ENCODE measurements at places on chromosomes 2 and 18.

- DNase-seq: no peak
These were observed 146.8 kb downstream of the SATB2 start for GRCh38 chr2:199310771-199311585.

DNA sequence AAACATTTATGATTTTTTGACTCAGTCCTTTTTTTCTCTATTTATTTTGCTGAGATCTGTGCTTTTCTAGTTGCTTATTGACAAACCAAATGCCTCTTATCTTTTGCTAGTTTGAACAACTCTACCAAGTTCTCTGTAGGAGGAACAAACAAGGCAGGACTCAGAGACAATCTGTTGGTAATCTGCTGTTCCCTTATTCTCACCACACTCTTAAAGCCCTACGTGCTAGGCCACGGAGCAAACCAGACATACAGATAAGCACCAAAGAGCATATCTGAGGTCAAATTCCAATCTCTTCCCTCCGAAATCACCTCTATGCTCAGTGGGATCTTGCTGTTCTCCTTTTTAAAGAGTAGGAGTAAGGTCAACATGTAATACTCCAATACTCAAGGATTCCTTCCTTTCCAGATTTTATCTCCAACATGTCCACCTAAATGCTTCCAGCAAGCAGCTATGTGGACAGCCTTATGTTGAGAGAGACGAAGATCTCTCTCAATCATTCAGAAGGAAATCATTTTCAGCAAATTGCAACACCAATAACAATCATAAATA lies 18.4 kb downstream of the FN1 start:
- no peak for DNase-seq

- no peak for DNase-seq
These were observed 7.2 kb downstream of the STK36 start for GRCh38 chr2:218679119-218679518.

- DNase-seq: no peak
These were observed 116.7 kb upstream of the NPAS2 start for GRCh38 chr2:100703213-100703612.

GRCh38 chr2:61379521-61379920 lies 91.4 kb downstream of the USP34 start:
- no peak for DNase-seq

GRCh38 chr2:173948198-173948597 lies 17.0 kb downstream of the SP3 start:
- no peak for DNase-seq

GRCh38 chr2:70816726-70817125 lies 3.7 kb downstream of the CLEC4F start:
- no peak for DNase-seq

DNA sequence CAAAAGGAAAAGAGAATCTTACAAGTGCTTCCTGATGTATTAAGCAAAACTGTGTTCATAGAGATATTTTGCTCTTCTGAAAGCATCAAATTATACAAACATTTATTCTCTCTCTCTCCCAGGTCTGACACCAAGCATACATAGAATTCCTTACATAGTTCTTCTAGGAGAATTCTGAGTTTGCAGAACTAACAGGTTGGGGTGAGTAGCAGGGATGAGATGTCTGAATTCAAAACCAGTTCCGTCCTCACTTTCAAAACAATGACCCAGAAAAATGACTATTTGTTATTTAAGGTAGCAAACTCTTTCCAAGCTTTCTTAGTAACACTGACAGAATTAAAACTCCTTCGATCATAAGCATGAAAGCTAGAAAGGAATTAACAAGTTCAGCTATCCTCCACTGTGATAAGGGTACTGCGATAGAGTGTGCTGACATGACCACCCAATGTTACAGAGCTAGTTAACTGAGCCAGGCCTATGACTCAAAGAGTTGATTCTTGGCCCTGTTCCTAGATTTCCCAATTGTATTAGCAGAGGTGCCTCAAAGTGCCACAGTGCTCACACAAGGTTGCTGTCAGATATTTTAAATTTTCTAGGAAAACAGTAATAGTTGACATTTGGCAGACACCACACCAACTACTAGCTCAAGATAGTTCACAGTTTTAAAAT lies 85.8 kb upstream of the SETBP1 start:
- DNase-seq: no peak

DNA sequence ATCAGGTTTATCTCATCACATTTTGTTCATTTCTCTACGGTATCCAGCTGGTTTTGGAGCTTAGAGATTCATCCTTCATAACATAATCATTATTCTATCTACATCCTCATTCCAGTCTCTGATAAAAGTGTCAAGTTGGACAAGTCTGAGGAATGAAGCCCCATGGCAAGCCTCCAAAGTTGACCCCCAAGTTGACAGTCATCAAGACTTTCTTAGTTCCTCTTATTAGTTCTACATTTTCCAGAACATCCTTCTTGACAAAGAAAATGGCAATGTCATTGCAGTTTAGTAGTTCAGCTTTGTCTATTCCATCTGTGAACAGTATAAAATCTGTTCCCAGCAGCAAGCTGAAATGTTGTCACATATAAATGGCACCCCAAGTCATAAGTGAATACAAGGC lies 4.5 kb upstream of the TMSB10 start:
- no peak for DNase-seq

DNA sequence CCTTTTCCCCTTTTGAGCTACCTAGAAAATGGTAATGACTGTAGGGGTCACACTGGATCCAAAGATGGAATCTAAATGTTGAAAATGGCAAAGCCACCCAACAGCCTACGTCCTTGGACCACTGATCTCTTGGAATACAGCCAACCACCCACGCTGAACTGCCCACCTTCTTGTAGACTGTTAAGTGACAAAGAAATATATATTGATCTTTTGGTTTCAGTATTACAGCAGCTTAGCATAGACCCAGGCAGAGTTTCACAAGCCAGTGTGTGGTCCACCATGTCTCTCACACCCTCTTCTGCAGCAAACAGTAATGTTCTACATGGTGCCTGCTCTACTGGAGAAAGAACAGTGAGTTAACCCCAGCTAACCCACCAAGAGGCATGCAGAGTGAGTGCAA lies 20.2 kb downstream of the CACNB4 start:
- no peak for DNase-seq

GRCh38 chr18:9705183-9705829 lies 2.8 kb upstream of the RAB31 start:
- no peak for DNase-seq

- DNase-seq: no peak
These were observed 18.5 kb downstream of the TMEM177 start for GRCh38 chr2:119697290-119698020.

DNA sequence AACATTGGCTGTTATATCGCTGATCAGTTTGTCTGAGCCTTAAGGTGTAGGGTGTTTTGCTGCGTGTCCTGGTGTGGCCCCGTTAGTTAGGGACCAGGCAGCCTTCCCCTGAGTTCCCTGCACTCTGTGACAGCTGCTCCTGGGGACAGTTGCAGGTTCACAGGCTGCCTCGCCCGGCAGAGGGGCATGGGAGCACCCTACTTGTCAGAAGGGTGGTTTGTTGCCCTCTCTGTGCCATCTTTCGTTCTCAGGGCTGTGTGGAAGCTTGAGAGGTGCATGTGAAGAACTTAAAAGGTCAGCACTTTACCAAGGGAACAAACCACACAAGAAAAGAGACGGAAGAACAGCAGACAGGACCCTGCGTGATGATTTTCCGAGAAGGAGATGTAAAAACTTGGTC lies 159.6 kb downstream of the LDLRAD4 start:
- peak; percentile 29 for DNase-seq

DNA sequence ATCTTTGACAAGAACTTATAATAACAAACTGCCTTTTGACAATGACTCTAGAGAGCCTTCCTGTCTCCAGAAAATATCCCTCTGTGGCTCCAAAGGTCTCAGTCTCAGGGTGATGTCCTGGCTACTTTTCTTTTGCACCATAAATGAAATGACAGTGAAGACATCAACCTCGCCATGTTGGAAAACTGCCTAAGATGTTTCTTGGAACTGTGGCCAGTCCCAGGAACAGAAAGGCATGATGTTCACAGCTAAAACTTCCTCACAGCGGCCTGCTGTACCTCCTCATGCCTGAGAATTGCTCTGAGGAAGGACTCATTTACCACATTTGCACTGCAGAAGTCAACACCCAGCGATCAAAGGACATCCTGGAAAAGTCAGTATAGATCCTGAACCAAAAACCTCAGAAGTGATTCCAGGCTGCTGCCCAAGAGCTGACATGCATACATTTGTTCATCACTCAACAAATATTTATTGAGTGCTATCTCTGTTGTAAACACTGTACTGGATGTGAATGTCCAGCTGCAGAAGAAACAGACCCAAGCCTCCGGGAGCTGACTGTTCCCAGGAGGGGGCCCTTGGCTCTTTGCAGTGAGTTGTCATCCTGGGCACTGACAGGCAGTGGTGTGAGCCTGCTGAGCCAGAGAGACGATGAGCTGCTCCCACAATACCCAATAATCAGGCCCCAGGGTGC lies 64.3 kb upstream of the ACSL3 start:
- DNase-seq: no peak

DNA sequence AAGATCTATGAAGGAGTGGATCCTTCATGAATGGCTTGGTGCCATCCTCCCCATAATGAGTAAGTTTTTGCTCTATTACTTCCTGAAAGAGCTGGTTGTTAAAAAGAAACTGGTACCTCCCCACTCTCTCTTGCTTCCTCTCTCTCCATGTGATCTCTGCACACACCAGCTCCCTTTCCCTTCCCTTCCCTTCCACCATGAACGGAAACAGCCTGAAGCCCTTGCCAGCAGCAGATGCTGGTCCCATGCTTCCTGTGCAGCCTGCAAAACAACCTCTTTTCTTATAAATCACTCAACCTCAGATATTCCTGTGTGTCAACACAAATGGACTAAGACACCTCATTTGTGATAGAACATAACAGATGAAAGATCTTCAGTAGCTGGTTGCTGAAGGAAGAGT lies 303.5 kb upstream of the ACVR2A start:
- no peak for DNase-seq

DNA sequence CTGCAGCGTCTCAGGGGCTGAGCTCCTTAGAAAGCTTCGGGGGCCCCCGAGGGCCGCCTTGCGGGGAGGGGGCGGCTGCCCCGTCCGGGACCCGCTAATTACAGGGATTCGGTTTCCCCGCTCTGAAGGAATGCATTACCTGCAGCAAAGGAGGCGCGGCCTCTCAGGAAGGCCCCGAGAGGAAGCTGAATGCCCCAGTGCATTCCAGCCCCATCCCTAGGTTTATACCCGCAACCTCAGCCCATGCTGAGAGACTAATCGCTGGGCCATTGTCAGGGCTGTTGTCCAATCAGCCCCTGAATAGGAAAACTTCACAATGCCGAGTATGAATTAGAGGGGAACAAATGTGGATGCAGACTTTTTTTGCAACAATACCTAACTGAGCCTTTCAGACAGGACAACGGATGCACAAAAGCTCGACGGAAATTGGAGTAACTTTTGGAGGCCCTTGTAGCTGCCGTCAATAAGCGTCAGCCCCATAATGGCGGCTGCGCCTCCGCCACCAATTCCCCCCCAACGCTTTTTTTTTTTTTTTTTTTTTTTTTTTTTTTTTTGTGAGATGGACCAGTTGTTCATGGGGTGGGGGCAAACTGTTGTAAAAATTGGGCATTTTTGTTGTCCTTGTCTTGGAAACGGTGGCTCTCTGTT lies 138.6 kb upstream of the SIX3 start:
- no peak for DNase-seq

- no peak for DNase-seq
These were observed 161.5 kb upstream of the AGAP1 start for GRCh38 chr2:235332240-235332890.

DNA sequence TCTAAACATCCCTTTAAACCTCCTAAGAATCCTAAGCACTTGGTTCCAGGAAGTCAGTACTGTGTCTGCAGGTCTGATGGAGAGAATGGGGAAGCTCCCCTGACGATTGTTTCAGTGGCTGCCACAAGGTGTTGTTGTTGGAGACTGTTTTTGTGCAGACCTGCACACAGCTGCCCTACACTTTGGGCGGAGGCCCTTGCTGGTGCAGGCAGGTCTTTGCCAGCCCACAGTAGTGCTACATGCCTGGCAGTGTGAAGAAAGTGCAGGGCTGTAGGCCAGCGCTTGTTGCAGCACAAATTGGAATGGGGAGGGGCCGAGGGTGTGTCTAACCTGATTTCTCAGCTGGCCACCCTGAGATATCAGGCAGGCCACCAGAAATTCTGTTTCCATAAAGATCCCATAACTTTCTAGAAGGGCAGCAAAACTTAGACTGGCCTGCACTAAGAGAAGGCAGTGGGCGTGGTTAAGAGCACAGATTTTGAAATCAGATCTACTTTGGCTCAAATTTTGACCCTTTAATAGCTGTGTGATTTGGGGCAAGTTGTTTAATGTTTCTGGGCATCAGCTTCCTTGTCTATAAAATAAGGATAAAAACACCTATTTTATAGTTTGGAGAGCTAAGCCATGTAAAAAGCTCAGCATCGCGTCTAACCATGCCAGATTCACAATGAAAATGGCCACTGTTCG lies 83.7 kb upstream of the SLC1A4 start:
- no peak for DNase-seq

GRCh38 chr18:71326826-71327225 lies 1038.0 kb downstream of the SOCS6 start:
- no peak for DNase-seq

- DNase-seq: no peak
These were observed 284.6 kb upstream of the CCDC68 start for GRCh38 chr18:55243857-55244256.

DNA sequence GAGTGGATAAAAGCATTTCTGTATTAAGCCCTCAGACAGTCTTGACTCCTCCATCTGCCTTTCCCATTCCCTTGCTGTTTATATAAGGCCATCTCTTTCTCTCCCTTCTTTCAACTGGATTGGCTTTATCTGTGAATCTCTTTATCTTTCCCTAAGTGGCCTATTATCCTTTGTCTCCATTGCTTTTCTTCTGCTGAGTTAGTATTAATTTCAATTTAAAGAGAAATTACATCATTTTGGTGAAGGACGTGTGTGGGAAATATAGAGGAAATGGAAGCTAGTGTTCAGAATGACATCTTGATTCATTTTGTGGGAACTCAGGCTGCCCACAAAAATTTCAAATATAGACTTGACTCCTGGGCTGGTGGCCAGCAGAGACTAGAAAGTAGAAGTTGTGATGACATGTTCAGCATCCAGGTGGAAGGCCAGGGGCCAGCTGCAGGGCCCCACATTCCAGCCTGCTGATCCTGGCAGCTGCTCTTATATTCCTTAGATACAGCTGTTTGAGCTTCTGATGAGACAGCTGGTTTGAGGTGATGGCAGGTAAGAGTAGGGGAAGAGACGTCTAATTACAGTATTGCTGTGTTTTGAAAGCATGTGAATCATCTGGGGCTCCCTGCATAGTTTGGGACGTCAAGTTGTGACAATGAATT lies 52.3 kb downstream of the DIS3L2 start:
- DNase-seq: peak; percentile 10

- peak; percentile 48 for DNase-seq
These were observed 22.6 kb downstream of the MTX2 start for GRCh38 chr2:176291809-176292283.

GRCh38 chr18:62728254-62728653 lies 12.9 kb downstream of the PHLPP1 start:
- DNase-seq: no peak

Measured in activated CD4-positive, alpha-beta T cell treated with anti-CD3 and anti-CD28 coated beads, Interleukin-10, Interleukin-2, amounts not matched to agents 100 ng/mL and 50 ng/mL, durations not matched to agents 16 hours and 8 hours (primary cell).